ENCODE measurements at places on chromosomes 5 and 9. TPM values are rescaled to one million over a fixed set of nuclear protein-coding genes. Genes with fewer than 3 reads are reported as not detected.

DNA sequence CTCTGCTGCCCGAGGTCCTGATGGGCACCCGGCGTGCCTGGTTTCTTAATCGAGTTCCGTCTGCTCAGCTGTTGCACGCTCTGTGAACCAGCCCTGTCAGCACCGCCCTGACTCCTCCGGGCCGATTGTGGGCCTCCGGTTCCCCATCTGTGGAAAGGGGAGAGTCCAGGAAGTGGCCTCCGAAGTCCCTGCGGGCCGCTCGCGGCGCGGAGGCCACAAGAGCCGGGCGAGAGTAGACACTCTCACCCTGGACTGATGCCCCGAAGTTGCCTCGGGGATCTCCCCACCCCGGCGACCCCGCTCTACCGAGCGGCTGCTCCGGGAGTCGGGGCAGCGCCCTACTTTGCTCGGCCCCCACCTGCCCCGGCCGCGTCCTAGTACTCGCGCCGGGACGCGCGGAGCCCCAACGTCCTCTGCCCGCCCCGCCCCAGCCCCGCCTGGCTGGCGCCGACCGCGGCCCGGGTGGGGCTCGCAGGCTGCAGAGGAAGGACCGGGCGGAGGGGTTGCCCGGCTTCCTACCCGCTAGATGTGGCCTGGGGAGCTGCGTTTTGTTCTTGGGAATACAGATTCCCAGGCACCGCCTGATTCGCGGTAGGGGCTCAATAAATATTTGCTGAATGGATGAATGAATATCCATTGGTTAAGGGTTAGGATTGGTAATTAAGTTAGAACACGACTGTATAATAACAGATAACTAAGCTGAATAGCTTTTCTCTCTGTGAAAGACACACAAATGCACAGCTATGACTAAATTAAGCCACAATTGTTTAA is 935 bp upstream of the ZNF367 start:
- DNase-seq: peak; percentile 85

- DNase-seq: no peak
Observed at GRCh38 chr5:113654828-113655227, 141.3 kb downstream of the YTHDC2 start.

- no peak for DNase-seq
Observed at GRCh38 chr5:169856571-169856970, 123.7 kb downstream of the INSYN2B start.

The LIFR gene
- not detected for total RNA-seq

The MSX2 gene
- not detected for total RNA-seq

GRCh38 chr9:93290495-93291434 is 106.8 kb downstream of the WNK2 start:
- peak; percentile 52 for DNase-seq

The WNT8A gene
- total RNA-seq: not detected

The PHF2 gene
- 23.7 TPM for total RNA-seq

The DNAI1 gene
- 0.97 TPM for total RNA-seq

GRCh38 chr5:10199692-10200091 is 50.0 kb downstream of the ATPSCKMT start:
- DNase-seq: no peak

DNA sequence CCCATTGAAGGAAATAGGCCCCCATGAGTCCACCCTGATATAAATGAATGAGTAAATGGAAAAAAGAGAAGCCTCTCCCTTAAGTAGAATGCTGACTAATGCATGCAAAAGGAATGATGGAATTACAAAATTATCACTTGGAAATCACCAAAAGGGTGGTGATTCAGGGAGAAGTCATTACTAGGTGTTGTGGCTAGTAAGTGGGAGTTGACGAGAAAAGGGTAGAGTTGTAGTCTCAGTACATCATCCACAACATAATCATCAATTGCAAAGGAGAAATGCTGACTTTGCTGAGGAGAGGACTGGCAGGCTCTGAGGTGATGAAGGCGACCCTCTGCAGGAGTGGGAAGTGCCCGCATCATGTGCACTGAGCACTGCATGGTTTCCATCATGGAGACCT is 201.5 kb upstream of the S1PR3 start:
- no peak for DNase-seq

DNA sequence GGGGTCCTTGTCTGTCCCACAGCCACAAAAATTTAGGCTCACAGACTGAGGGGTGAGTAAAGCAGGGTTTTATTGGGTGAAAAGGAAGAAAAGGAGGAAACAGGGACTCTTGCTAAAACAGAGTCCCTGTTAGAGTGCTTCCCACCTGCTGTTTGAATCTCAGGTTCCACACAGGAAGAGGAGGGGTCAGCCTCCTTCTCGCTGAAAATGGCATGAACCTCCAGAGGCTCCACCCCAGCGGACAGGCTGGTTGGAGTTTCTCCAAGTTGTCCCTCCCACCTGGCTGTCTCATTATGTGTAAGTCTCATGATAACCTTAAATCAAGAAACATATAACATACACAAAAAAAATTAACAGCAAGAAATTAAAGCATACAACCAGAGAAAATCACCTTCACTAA is 28.3 kb upstream of the UHRF2 start:
- DNase-seq: peak; percentile 31

DNA sequence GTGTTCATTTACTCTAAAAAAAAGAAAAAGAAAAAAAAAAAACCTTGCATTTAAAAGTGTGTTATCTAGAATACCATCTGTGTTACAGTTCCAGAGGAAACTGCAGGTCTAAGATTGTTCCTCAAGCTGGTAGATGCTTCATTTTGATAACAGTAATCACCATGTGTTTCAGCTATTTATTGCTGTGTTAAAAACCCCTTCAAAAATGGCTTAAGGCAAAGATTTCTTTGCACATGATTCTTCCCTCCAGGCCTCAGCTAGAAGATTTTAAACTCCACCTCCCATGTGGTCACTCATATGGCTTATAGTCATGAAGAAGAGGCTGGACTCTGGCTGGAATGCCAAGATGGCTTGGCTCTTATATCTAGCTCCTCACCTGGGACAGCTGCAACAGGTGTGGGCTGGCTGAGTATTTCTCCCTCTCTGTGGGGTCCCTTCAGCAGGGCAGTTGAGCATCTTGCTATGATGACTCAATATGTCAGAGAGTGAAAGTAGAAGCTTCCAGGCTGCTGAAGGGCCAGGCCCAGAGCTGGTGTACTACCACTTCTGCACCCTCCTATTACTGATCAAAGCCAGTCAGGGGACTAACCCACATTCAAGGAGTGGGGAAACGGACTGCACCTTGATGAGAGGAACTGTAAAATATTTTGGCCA is 920.4 kb upstream of the DMAC1 start:
- DNase-seq: no peak

The NOL6 gene
- 30.9 TPM for total RNA-seq

DNA sequence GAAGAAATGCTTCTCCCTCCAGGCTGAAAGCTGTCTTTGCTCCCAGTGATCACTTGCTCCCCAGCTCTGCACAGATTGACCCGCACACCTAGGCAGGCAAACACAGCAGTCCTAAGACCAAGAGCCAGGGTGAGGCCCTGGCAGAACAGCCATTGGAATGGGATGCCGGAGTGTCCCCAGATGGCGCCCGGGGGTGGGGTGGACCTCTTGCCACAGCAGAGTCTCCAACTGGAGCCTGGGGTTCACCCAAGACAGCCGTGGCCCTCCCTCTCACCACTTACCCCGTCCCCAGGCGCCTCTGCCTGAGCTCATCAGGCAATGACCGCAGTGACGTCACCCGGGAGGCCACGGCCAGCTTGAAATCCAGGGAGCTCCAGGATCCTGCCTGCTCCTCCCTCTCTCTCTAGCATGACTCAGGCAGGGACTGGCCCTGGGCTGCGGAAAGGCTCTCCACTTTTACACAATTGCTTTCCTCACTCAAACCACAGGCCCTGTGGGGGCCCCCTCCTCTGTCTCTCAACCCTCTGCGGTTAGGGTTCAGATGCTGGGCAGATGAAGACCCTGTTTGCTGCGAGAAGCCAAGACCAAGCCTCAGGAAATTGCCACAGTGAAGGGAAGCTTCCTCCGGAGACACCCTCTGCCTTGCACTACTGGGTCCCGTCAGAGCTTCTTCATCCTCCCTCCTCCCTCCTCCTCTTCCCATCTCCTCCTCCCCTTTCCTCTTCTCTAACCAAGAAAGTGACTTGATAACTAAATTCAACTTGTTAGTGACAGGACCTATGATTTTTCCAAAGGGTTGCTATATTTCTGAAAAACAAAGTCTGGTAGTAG is 24.3 kb upstream of the PTGES start:
- no peak for DNase-seq

DNA sequence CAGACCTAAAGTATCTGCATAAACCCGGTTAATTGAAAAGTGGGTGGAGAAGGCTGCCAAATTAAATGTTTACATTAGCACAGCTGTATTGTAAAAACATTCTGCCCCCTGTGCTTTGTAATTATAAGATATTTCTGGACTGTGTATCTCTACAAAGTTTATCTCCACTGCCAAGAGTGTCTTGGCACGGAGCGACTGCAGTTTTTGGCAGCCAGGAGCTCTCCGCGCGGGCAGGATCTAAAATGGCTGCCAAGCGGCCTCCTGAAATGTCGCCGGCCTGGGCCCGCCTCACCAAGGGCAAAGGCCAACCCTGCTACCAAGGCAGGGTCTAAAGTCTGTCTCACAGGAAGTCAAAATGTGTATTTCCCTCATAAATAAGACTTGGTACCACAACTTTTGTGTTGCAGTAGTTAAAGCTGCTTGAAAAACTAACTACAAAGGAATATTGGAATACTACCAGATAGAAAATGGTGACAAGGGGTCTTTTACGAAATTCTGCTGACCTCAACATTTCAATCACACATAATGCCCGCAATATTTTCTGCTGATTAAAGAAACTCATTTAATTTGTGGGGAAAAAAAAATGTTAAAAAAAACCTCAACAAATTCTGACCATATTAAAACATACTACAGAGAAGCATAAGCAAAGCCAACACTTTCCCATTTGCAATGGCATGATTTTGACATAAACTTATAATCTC is 110.4 kb downstream of the NFIB start:
- DNase-seq: no peak

GRCh38 chr5:73793911-73794310 is 167.9 kb downstream of the ARHGEF28 start:
- DNase-seq: no peak

DNA sequence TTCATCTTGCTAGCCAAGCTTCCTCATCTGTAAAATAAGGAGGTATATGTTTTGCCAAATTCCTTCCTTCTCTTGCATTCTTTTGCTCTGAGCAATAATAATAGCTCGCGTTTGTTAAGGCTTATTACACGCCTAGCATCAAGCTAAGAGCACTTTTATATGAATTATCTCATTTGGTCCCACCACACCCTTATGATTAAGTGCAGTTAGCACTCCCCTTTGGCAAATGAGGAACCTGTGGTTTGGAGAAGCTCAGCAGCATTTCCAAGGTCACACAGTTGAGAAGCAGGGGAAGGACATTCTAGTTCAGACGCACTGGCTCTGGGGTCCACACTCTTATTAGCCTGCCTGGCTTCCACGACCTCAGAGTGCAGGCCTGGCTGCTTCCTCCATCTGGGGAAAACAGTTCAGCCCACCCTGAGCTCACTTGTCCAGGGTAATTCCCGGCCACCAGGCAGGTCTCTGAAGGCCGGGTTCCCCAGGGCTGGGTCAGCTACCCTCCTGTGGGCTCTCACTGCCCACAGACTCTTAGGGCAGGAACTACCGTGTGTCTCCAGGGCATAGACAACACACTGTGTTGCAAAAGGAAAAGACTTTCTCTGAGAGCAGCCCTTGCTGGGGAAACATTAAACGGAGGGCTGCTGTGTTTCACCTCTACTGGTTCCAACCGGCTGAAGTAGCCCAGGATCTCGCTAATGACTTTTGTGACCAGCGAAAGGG is 9.9 kb upstream of the FBP1 start:
- no peak for DNase-seq

The CCDC192 gene
- not detected for total RNA-seq

GRCh38 chr5:97297063-97297703 is 114.1 kb upstream of the RIOK2 start:
- peak; percentile 24 for DNase-seq

DNA sequence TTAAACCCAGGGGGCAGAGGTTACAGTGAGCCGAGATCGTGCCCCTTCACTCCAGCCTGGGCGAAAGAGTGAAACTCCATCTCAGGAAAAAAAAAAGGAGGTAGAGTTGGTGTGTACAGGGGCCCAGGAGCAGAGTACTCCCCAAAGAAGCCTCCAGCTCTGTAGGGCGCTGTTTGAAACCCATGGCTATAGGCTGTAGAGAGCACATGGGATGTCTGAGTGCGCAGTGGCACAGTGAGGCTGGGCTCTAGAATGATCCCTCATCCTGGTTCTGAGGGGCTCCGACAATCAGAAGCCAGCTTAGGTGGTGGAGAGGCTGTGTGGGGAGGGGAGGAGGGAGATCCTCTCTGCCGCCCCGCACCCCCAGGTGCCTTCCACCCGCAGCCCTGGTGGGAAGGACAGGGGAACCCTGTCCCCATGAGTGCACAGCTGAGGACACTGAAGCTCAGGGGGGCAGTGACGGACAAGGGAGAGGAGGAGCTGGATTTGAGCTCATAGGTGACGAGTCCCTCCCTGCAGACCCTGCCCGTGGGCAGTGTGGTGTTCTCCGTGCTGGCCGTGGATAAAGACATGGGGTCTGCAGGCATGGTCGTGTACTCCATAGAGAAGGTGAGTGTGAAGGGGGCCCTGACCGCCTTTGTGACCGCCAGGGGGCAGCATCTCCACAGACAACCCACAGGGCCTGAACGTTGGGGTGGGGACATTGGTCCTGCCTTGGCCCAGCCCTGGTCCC is 24.6 kb downstream of the CDHR2 start:
- DNase-seq: peak; percentile 74

- peak; percentile 89 for DNase-seq
Observed at GRCh38 chr9:128191406-128192046, at the start of gene CIZ1. Gene CIZ1, minus strand, starts transcription at chr9:128191572. Its CDS starts 715 bp downstream, at chr9:128190857.

- DNase-seq: no peak
Observed at GRCh38 chr5:142222866-142223558, 101.8 kb downstream of the SPRY4 start.

- peak; percentile 78 for DNase-seq
Observed at GRCh38 chr9:127503947-127504886, 52.9 kb downstream of the LRSAM1 start.

The IL17B gene
- total RNA-seq: not detected

- DNase-seq: no peak
Observed at GRCh38 chr5:82636591-82636990, 358.4 kb upstream of the RPS23 start.

DNA sequence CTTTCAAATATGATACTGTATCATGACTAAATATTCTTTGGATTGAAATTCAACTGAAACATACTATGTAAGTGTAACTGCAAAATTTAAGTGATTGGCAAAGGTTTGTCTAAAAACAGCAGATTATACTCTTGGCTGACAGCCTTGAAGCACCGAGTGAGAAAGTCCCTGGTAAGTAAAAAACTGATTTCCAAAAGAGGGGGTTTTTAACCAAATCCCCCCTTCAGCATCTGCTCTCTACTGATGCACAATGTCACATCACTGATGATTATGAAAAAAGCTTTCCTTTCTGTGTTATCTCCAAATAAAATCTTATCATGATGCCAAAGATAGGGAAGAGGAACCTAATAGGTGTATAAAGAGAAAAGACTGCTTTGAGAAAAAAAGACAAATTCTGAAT is 141.0 kb downstream of the MEF2C start:
- no peak for DNase-seq

- no peak for DNase-seq
Observed at GRCh38 chr5:159911349-159911748, 4.9 kb upstream of the ADRA1B start.

- peak; percentile 70 for DNase-seq
Observed at GRCh38 chr9:76302947-76303550, 91.2 kb downstream of the RFK start.
